ENCODE measurements at places on chromosomes 5 and 9.

DNA sequence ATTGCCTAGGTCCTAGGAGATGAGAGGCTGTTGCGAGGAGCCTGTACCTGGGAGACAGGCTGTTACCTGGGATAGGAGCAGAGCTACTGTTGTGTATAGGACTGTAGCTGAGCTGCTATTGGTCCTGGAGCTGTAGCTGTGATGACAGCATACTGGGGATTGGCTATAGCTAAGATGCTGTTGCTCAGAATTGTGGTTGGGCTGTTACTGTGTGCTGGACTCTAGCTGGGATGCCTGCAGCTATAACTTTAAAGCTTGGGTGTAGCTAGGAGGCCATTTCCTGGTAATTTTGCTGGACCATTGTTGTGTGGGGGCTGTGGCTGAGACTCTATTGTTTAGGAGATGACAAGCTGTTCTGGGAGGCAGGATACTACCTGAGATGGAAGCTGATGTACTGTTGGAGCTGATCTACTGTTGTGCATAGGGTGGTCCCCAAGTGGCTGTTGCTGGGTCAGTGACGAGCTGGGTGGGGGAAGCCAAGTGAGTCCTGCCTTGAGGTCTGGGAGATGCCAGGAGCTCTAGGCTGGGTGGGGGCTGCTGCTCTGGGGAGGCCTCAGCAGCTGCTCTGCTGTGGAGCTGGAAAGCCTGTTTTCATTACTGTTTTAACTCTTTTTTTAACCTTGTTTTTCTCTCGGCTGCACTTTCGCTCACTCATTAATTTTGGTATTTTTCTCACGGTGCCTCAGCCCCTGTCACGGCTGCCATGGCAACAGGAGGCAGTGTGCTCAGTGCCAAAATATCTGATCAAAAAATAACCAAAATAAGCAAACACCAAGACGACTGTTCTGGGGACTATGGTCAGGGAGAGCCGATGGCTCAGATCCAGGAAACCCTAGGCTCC lies 3.0 kb upstream of the PCDH1 start:
- DNase-seq: no peak

- no peak for DNase-seq
Measured at GRCh38 chr5:28810751-28811136, 1772.4 kb upstream of the CDH9 start.

DNA sequence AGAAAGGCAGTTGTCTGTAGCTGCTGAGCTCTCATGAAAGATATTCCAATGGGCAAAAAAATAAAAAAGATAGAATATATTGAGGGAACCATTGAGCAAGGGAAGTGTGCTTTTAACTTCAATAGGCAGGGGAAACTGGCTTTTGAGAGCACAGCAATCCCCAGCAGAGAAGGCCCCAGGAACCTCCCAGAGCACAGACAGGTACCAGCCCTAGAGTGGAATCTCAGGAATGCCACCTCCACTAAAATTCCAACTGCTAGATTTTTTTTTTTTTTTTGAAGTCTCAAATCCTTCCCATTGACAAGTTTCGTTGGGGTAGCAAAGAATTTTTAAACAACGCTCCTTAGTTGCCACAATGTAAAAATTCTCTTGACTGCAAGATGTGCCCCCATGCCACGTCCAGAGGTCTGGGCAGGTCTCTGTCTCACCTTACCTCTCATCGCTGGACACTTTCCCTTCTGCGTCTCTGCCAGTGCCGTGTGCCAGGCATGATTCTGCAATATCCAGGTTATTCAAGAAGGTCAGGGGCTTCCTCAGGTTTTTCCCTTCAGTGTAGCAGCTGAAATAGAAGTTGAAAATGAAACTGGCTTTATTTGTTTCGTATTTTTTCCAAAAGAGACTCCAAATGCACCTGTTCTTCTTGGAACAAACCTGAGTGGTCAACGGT lies 64.2 kb upstream of the IRX1 start:
- no peak for DNase-seq

GRCh38 chr9:38126730-38127129 lies 57.7 kb upstream of the SHB start:
- DNase-seq: no peak

DNA sequence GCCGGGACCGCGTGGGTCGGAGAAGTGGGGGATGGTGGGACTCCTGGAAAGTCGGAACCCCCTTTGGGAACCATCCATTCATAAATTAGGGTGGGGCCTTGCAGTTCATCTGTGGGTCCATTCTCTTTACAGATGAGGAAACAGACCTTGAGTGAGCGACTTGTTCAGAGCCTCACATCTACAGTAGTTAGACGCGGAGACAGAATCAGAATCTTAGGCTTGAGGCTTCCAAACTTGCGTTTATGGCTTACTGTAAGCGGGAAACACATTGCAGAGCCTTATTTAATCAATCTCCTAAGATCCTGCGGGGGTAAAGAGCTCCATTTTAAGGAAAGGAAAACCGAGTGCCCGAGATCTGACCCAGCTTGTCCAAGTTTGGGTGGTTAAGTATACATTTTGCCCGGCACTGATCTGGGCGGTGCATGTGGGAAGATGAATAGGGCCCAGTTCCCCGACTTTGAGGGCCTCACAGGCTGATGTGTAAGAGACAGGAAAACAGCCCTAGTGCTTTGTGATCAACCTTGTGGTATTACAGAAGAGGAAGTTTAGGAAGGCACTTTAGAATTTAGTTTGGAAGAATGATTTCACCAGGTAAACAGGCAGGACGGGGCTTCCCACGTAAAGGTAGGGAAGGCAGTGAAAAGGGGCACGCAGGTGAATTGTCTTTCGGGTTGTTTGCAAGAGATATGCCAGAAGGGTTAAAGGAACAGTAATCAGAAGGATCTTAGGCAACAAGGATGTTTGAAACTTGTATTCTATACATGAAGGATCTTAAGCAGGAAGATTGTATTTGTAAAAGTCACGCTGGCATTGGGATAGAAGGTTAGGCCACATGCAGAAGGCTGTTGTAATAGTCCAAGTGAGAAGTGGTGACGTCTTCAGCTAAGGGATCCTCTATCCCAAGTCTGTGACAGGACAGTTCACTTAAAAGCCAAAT lies 744 bp downstream of the TARS1 start:
- DNase-seq: no peak

DNA sequence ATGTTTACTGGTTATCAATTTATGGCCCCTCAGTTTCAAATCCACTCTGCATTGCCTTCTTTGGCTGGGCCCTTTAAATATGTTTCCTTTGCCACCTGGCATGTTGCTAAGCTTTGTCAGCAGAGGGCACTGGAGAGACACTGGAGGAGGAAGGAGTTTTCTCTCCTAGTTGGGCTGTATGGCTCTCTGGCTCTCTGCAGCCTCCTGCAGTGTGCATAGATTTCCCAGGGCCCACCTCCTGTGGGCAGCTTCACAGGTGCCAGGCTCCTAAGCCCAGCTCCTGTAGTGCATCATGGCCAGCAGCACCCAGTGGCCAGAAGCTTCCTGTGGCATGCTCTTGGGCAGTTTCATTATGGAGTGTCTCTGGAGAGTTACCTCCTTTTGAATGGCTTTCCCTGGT lies 23.3 kb downstream of the CAVIN4 start:
- peak; percentile 48 for DNase-seq

DNA sequence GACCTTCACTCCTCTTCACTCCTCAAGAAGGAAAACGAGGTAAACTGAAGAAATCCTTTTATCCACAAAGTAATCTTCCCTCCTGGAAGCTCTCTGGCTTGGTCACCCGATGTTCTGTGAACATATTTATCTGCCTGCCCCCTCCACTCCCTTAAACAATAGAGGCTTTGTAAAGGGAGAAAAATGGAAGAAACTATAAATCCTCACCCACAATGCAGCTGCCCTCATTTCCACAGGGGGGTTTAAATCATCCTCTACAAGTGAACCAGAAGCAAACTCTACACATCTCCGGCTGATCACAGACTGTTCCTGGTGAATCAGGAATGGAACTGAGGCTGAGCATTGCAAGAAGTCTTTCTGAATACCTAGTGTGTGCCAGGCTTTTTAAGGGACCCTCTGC lies 7.2 kb downstream of the INSYN2B start:
- DNase-seq: no peak

DNA sequence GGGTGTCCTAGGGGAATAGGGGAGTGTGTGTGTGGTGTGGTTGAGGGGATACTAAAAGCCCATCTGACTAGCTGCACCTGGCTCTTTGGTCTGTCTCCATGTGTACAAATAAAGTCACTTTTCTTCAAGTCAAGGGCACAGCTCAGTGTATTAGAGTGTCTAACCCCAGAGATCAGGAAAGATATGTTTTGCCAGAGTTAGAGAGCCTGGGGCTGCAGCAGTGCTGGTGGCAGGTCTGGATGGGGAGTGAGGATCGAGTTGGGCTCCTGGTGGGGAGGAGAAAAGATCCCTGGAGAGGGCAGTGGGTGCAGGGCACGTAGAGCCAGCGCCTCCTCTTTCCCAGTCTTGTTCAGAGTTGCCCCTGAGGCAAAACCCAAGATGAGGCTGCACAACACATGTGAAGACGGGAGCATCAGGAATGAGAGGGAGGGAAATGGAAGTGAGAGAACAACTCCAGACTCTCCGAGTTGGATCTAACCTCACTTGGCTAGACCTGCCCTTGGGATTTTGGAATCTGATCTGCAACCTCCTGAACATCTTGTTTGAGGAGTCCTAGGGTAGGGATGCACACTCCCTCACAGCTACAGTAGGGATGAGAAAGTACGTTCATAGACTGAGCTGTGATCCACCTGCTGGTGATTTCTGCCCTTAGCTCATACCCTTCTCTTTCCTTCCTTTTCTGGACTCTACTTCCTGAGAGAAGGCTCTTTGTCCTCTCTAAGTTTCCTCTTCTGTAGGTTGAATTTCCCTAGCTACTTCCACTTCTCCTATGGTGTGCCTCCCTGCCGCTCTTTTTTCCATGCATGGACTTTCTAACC lies 309.9 kb downstream of the ZSWIM6 start:
- DNase-seq: no peak

DNA sequence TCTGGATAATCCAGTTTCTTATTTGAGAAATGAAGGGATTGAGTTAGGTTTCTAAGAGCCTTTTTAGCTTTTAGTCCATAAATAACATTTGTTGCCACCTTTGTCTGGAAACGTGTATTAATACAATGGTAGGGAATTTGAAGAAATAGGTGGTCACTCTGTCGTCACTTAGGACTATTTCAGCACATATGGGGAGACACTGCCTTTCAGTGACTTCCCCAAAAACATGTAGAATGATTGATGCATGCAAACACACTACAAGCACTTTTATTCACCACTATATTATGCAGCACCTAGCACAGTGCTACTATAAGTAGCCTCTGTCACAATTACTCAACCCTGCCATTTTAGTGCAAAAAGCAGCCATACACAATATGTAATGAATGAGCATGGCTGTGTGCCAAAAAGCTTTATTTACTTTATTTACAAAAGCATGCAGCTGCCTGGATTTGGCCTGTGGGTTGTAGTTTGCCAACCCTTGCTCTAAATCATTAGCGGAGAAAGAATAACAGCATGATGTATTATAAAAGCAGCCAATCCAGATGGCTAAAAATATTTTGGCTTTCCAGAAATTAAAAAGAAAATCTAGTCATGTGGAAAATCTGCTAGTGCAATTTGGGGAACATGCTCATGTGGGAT lies 154.2 kb upstream of the HMHB1 start:
- no peak for DNase-seq

DNA sequence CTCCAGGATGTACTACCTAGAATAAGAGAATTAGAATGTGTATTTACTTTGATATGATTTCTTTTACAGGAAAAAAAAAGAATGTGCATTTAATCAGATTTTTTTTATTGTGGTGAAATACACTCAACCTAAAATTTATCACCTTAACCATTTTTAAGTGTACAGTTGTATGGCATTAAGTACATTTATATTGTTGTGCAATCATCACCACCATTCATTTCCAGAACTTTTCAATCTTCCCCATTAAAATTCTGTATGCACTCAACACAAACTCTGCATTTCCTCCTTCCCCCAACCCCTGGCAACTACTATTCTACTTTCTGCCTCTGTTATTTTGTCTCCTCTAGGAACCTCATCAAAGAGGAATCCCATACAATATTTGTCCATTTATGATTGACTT lies 66.0 kb upstream of the APC start:
- DNase-seq: no peak

GRCh38 chr5:22926574-22926973 lies 73.4 kb upstream of the CDH12 start:
- DNase-seq: no peak

DNA sequence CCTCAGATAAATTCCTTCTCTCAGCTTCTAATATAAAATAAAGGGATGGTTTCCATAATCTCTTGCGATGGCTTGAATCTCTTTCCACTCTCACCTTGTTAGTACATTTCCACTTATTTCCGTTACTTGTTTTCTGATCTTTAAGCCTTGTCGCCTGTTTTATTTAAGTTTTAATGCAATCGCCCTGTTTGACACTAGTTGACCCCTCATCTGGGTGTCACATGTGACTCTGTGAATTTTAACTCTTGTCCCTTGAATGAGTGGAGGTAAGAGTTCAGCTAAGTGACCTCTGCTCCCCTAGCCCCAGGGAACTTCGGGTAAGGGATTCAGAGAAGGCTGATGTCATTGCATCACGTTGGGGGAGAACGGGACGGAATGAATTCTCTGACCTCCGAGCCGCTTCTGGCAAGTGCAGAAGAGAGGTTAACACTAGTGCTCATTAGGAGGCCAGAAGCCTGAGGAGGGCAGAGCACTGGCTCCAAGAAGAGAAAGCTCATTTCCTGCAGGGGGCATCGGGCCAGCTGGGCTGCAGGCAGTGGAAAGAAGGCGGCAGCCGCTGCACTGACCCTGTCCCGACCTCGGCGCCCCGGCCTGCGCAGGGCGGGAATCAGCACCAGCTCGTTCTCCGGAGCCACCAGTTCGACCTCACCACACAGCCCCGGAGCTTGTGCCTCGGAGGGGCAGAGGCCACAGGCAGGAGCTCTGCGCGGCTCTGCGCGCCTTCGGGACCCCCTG lies 569 bp downstream of the HINT2 start:
- DNase-seq: peak; percentile 30

DNA sequence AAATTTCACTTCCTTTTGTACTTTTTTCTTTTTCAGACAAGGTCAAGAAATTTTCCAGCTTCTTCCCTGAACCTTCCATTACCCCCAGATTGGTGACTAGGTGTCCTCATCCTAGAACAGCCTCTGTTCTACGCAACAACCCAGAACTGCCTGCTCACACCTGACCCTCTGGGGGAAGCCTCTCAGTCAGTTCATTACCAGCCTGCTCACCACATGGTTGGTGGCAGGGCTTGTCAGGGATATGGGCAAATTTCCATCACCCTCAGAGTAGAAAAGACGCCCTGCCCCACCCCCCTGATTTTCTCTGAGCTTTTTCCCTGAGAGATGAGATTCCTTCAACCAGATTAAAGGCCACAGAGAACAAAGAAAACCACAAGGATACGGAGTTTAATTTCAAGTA lies 5.3 kb upstream of the CFAP95 start:
- DNase-seq: no peak

Measured in left lung (tissue), 14 donors.